Cardiac septum (tissue), 1 donor: ENCODE measurements at places on chromosomes 4 and X. TPM values are rescaled to one million over a fixed set of nuclear protein-coding genes. Genes with fewer than 3 reads are reported as not detected.

The CXCL6 gene
- total RNA-seq = 0.22 TPM

The ZXDA gene
- 4.5 TPM for total RNA-seq

The DRD5 gene
- total RNA-seq = not detected

The PHEX gene
- total RNA-seq = 0.11 TPM

The ANAPC10 gene
- 20.8 TPM for total RNA-seq

The DDX60 gene
- 10.8 TPM for total RNA-seq

The ADH1A gene
- not detected for total RNA-seq

The USP51 gene
- total RNA-seq = 2.1 TPM

The PRIMPOL gene
- 8.3 TPM for total RNA-seq

The G3BP2 gene
- 78.3 TPM for total RNA-seq

The GUCY1A1 gene
- 40.5 TPM for total RNA-seq

The GNRHR gene
- not detected for total RNA-seq

The IL2 gene
- total RNA-seq = not detected

The MAGEA9B gene
- not detected for total RNA-seq

The GPM6B gene
- total RNA-seq = 2.0 TPM

The FABP2 gene
- total RNA-seq = 0.57 TPM

The ENAM gene
- 11.1 TPM for total RNA-seq

The ETDA gene
- not detected for total RNA-seq

The LRCH2 gene
- 1.2 TPM for total RNA-seq

The S100P gene
- 2.8 TPM for total RNA-seq

The ADH1B gene
- 12.6 TPM for total RNA-seq

The SLC16A2 gene
- 8.2 TPM for total RNA-seq

The TXK gene
- 1.2 TPM for total RNA-seq

The GLUD2 gene
- 1.6 TPM for total RNA-seq

The FGF16 gene
- 0.13 TPM for total RNA-seq

The ABLIM2 gene
- 22.6 TPM for total RNA-seq

The GPRASP2 gene
- 17.7 TPM for total RNA-seq

The SATL1 gene
- total RNA-seq = 0.16 TPM

The HCCS gene
- total RNA-seq = 56.0 TPM

The MAGEA11 gene
- total RNA-seq = not detected

The EFHC2 gene
- total RNA-seq = 4.3 TPM

The UGT2B17 gene
- total RNA-seq = not detected

The PLP2 gene
- total RNA-seq = 84.9 TPM

The TDO2 gene
- total RNA-seq = 0.13 TPM

The IL21 gene
- not detected for total RNA-seq

The RRH gene
- 0.22 TPM for total RNA-seq

The EDNRA gene
- 15.4 TPM for total RNA-seq
